ENCODE measurements at places on chromosomes 16 and 17.

GRCh38 chr17:68599091-68599490, 2.1 kb downstream of the FAM20A start:
- no peak for DNase-seq

- DNase-seq: peak; percentile 56
Observed at GRCh38 chr16:81590714-81591544, 146.3 kb downstream of the CMIP start.

- no peak for DNase-seq
Observed at GRCh38 chr16:15778999-15779614, 77.7 kb downstream of the MYH11 start.

- no peak for DNase-seq
Observed at GRCh38 chr17:38970804-38971203, 3.6 kb upstream of the FBXO47 start.

DNA sequence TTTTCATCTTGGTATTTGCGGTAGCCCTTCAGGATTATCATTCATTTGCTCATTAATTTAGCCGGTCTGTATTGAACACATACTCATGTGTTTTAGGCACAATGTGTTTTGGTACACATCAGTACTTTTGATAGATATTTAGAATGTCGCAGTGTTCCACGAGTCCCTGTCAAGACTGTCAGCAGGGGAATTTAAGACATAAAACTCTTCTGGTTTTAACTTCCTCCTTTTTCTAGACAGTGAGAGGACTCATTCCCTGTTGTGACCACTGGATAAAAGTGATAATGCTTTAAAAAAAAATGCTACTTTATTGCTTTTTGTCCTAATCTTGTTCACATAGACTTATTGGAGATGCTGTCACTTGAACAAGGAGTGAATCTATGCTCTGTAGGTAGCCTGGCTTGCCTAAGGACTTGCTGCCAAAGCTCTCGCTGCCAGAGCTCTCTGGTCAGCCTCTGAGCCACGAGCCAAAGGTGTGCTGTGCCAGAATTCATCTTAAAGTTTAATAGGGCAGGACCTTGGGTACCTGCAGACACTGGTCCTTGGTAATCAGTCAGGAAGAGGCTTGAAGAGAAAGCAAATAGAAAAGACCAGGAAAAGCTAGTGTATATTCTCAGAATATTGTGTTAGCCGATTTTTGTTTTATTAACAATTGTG, 5.4 kb downstream of the DCAF7 start:
- DNase-seq: no peak

GRCh38 chr16:3274947-3275346, 8.3 kb upstream of the ZNF263 start:
- DNase-seq: no peak

GRCh38 chr17:67400193-67400592, 23.1 kb downstream of the PITPNC1 start:
- DNase-seq: peak; percentile 14

GRCh38 chr17:17816831-17817551, 19.8 kb downstream of the SREBF1 start:
- DNase-seq: no peak

- no peak for DNase-seq
Observed at GRCh38 chr16:22014271-22014873, 6.5 kb downstream of the MOSMO start.

DNA sequence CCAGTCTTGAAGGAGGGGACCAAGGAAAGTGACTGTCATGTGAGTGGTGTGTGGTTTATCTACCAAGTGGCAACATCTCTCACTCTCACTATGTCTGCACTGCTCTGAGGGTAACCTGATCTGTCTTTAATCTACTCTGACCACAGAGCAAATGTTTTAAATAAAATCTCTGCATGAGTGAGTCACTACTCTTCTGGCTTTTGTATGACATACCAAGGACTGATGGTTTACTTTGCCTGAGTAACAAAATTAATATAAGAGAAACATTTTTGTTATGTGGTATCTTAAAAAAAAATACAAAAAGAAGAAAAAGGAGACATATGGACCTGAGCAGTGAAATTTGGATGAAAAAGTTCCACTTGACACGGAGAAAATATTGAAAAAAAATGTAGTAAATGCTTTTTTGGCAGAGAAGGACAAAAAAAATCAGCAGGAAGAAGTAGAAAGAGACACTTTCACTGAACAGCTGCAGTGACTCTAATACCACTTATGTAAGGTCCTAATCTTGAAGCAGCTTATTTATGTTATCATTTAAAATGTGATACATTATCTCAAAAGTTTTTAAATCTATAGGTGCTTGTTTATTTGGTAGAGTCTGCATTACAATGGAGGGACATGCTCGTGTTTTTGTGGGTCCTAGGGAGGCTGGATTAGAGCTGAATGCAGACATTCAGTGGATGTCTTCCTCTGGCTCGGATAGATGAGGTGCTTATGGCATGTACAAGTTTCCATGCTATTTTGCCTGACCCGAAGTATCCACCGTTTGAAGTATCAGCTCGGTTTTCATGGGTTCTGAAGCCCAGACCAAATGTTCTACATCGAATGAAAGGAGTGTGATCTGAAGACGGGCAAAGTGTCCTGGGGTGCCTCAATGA, 240.7 kb downstream of the MAP2K6 start:
- DNase-seq: no peak

DNA sequence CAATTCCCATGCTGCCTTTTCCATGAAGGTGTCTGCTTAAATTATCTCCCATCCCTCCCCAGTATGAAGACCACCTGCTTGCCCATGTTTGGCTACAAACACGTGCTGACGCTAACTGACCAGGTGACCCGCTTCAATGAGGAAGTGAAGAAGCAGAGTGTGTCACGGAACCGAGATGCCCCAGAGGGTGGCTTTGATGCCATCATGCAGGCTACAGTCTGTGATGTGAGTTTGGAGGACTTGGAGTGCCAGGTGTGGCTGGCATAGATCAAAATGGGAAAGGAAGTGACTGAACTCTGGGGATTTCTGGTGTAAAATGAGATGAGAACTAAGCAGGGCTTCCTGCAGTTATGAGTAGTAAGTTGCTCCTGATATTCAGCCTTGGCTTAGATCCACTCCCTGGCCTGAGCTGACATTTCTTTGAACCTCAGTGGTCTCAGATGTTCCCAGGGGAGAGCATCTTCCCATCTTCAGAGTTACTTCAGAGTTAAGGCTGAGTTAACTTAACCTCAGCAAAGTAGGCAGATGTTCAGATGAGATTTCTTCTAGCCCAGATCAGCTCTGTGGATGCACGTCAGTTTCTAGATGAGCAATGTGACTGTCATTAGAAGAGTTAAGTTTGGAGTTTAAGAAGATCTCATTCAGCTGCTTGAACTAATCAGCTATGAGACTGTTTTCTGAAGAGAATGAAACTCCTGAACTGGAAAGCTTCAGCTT, 32.7 kb downstream of the ITGB3 start:
- DNase-seq: no peak

DNA sequence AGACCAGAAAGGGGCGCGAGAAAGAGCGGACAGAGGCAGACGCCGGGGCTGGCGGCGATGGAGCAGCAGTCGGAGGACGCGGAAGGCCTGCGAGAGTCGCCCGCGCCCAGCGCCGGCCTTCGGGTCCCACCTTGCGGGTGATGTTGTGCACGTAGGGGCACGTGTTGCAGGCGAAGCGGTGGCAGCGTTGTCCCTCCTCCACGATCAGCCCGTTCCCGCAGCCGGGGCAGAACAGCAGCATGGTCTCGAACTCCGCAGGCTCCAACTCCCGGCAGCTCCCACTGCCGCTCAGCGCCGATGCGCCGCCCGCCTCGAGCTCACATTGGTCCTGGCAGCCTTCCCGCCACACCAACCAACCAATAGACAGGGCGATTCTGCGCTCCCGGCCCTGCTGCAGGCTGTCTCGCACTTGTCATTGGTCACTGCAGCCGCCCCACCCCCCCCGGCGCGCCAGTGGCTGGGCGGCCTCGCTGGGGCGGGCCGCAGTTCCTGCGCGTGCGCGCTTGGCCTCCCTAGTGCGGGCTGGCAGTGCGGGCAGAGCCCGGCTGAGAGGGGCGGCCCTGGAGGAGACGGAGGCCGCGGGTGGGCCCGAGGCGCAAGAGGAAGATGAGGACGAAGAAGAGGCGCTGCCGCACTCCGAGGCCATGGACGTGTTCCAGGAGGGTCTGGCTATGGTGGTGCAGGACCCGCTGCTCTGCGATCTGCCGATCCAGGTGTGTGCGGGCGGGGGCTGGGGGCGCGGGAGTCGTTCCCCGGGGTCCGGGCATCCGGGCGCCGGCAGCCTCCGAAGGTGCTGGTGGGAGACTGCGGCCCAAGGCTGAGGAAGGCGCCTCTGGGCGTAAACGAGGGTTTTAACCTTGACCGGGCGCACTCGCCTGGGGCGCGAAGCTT, at the start of the genes POLR3K and SNRNP25:
POLR3K (minus strand) TSS at position 263 of the 891 bp plus-strand sequence; CDS start at position 241, 22 bp downstream.
SNRNP25 (plus strand) TSS at position 483 of the 891 bp plus-strand sequence; CDS start at position 672, 189 bp downstream.
- peak; percentile 95 for DNase-seq

- DNase-seq: no peak
Observed at GRCh38 chr16:1818873-1819525, 7.6 kb downstream of the HAGH start.

GRCh38 chr17:72273289-72274056, 152.7 kb downstream of the SOX9 start:
- no peak for DNase-seq

DNA sequence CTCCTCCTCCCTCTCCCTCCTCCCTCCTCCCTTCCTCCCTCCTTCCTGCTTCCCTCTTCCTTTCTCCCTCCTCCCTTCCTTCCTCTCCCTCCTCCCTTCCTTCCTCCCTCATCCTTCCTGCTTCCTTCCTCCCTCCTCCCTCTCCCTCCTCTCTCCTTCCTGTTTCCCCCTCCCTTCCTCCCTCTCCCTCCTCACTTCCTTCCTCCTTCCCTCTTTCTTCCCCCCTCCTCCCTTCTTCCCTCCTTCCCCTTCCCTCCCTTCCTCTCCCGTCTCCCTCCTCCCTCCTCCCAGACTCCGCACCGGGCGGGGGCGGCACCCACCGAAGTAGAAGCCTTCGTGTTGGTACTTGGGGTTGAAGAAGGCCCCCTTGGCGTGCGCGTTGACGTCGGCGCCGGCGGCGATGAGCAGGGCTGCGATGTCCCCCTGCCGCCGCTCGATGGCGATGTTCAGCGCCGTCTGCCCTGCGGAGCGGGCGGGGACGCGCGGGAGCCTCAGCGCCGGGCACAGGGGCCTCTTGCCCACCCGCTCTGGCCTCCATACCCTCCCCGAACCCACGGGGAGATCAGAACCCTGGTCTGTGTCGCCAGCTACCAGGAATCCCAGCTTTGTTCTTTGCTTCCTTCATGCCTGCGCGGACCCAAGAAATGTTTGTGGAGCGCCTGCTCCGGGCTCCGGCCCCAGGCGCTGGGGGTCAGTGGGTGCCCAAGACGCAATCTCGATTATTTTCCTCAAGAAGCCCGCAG, 22.2 kb downstream of the TRPV3 start:
- DNase-seq: peak; percentile 62

DNA sequence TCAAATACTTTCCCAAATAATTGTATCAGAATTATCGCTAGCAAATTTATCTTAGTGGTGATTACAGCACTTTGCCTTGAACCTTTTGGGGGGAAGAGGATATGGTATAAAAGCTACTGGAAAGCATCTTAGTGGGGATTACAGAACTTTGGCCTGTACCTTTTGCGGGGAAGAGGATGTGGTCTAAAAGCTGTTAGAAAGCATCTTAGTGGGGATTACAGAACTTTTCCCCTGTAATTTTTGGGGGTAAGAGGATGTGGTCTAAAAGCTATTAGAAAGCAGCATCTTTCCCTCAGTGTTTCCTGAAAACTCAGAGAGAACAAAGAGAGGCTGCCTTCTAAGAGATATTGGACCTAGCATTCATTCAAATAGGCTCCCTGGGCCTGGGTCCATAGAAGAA, 4.1 kb downstream of the SLFN12 start:
- no peak for DNase-seq

- no peak for DNase-seq
Observed at GRCh38 chr17:77725846-77726245, 232.7 kb upstream of the TNRC6C start.

DNA sequence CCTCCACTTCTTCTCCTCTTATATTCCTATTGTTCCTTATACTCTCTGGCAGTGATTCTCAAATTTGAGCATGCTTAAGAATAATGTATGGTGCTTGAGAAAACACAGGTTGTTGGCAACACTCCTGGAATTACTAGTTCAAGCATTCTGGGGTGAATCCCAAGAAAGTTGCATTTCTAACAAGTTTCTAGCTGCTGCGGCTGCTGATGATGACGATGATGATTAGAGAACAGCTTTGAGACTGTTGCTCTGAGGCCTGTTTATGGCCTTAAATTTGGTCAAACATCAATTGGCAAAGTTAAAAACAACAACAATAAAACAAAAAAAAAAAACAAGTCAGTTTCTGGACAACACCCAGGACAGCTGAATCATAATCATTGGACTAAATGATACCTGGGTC, 961.9 kb downstream of the CDH11 start:
- DNase-seq: no peak

DNA sequence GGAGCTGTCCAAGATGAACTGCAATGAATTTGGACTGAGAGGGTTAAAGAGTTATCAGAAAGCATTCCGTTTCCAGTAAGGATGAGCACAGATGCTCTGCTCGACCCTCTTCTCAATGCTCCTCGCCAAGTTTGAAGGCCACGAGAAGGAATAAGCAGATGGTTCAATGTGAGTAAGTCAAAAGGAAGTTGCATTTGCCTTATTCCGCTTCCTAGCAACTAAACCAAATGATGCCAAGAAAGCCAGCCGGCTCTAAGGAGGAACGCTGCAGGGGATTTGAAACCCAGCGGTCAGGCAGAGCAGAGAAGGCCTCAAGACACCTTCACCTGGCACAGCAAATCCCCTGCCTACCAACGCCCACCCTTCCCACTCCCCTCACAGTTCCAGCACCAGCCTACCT, 52.1 kb upstream of the CNEP1R1 start:
- DNase-seq: no peak

GRCh38 chr16:15907863-15908478, 19.6 kb upstream of the CEP20 start:
- DNase-seq: no peak

DNA sequence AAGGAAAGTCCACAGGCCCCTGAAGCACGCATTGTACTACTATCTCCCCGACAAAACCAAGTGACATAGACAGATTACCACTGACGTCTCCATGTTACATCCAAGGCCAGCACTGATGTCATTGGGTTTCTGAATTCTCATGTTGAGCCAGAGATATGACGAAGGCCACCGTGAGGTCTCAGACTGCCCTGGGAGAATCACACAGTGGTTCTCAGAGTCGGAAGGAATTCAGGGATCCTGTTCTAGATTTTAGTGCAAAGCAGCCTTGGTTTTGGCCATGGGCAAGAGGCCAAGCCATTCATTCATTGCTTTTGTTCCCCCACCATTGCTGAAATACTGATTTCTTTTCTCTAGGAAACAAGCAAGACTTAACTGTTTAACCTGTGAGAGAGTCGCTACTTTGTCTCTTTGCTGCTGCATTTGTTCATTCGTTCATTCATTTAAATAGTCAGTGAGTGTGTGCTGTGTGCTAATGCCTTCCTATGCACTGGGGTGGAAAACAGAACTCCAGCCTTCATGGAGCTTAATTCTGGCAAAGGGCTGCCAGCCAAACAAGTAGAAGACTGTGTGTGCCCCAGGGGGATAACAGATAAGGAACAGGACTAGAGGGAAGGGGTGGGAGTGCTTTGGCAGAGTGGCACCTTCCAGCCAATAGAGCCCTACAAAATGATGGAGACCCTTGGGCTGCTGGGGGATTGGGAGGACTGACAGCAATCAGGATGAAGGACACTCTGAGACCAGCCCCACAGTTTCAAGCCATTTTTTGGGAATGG, 222.3 kb downstream of the MSI2 start:
- DNase-seq: no peak

- DNase-seq: no peak
Observed at GRCh38 chr16:51440131-51440889, 289.2 kb upstream of the SALL1 start.

GRCh38 chr17:80517641-80518040, 27.0 kb upstream of the RPTOR start:
- no peak for DNase-seq

GRCh38 chr17:63279498-63280230, 166.4 kb downstream of the CYB561 start:
- no peak for DNase-seq

- no peak for DNase-seq
Observed at GRCh38 chr16:2278272-2278608, 10.3 kb upstream of the RNPS1 start.

Data from NCI-H2171 (cell line).